ENCODE measurements at places on chromosomes 5 and 9.

DNA sequence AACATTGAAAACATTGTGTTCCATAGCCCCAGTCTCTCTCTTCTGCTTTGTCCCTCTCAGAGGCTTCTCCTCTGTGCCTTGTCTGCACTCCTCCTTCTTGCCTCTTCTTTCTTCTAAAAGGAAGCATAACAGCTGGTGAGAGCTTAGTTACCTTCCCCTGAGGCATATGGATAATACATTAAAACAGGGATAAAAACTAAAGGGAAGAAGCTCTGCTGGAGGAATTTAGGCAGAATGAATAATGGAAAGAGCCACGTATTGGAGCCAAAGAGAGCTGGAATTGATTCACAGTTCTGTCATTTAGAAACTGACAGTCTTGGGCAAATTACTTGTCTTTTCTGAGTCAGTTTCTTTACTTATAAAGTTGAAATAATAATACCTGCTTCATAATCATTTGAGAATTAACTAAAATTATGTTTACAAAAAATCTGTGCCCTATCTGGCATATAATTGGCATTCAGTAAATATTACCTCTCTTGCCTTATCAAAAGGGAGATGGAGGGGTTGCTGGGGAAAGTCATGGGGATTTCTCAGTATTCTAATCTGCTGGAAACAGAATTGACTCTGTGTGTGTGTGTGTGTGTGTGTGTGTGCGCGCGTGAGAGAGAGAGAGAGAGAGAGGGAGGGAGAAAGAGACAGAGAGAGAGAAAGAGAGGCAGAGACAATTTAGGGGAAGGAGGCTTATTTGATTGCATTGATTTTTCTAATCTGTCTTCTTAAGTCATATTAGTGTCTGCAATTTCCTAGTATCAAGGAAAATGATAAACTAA is 20.2 kb downstream of the ZNF474 start:
- no peak for DNase-seq

- DNase-seq, result no peak
Measured at GRCh38 chr5:148849461-148849860, 23.1 kb downstream of the ADRB2 start.

GRCh38 chr9:78406146-78406545 is 109.2 kb downstream of the PSAT1 start:
- no peak for DNase-seq

DNA sequence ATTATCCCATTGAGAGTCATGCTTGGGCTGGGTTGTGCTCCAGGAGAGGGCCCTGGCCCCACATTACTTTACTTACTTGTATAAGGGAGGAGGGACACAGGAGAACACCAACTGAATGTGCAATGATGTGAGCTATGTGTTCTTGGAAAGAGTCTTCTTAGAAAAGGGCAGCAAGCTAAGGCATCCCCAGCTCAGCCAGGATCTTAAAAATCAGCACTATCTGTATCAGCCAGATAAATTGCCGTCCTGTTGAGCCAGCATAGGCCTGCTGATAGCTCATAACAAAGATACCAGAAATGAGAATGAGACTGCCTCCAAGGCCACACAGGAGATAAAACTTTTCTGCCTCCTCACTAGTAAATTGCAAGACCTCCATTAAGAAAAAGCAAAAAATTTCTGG is 357.5 kb downstream of the CAAP1 start:
- DNase-seq, result no peak

GRCh38 chr5:126455264-126455663 is 32.1 kb downstream of the GRAMD2B start:
- no peak for DNase-seq
